Hippocampal formation (tissue), 2 donors: ENCODE measurements at places on chromosomes 2 and 18.

- no peak for DNase-seq
Measured at GRCh38 chr18:29160170-29160569, 983.2 kb upstream of the CDH2 start.

- DNase-seq = no peak
Measured at GRCh38 chr2:22279541-22279940, 1105.4 kb upstream of the KLHL29 start.

- no peak for DNase-seq
Measured at GRCh38 chr18:23504720-23505119, 1.4 kb downstream of the RMC1 start.

DNA sequence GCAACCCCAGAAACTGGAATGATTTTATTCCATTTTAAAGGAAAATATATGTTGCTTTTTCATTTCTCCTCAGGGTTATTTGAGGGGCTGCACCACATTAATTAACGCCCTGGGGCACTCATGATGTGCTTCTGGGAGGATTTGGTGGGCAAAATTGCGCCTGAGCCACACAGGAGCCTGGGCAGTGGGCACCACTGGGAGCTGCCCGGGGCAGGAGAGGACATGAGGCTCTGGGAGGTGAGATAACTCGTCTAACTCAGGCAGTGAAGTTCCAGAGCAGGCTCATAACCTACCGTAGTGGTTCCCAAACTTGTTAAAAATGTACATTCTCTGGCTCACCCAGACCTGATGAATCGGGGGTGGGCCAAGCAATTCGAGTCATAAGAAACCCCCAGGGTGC, 68.3 kb downstream of the EDAR start:
- DNase-seq = no peak

- no peak for DNase-seq
Measured at GRCh38 chr2:230902180-230902899, 22.7 kb downstream of the GPR55 start.

DNA sequence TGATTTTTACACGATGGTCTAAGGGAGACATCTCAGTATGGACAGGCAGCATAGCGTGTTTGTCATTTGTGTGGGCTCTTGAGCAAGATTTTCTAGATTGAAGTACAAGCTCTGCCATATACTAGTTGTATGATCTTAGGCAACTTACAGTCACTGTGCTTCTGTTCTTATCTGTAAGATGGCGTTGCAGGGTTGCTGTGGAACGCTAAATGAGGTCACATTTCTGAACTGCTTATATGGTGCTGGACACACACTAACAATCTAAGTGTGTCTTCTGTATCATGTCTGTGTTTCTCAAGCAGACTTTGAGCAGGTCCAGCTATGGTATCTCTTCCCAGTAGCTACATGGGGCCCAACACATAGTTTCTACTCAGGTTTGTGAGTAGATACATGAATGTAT, 29.2 kb downstream of the PARD3B start:
- no peak for DNase-seq

- no peak for DNase-seq
Measured at GRCh38 chr2:199118673-199119112, 339.0 kb downstream of the SATB2 start.

- no peak for DNase-seq
Measured at GRCh38 chr2:146651361-146651760, 1193.5 kb upstream of the ACVR2A start.

DNA sequence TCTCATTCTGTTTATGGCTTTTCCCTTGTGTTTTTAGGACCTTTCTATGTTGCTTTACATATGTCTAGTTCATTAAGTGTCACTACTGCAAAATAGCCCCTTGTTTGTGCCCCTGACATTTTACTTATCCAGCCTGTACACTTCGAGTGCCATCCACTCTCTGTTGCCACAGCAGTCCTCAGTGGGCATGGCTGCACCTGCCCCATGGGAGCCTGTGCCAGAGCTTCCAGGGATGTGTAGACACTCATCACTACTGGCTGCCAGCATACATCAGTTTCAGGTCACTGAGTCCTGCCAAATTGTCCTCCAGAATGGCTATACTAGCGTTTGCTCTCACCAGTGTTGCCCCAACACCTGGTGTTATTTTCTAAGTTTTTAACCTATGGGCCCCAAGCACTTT, 80.4 kb downstream of the ARMC9 start:
- no peak for DNase-seq

DNA sequence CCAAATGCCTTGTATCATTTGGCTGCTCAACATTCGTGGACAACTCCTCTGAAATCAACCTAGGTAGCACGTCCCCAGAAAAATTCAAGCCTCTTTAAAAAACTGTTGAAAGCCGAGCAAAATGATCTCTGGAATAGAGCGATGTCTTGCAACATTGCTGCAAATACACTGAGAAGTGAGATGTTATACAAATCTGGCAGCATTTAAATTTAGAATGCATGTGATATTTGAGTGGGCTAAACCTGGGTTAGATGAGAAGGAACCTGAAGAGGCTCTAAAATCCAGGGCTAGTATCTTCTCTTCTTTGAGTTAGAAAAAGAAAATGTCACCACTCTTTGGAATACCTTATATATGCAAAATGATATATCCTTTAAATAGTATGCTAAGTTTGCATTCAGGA, 81.5 kb upstream of the ZBTB14 start:
- no peak for DNase-seq
